KG1 (cell line): ENCODE measurements at places on chromosomes 5 and 9.

- no peak for DNase-seq
Measured at GRCh38 chr5:141413540-141414069, 818 bp downstream of the PCDHGA10 start.

DNA sequence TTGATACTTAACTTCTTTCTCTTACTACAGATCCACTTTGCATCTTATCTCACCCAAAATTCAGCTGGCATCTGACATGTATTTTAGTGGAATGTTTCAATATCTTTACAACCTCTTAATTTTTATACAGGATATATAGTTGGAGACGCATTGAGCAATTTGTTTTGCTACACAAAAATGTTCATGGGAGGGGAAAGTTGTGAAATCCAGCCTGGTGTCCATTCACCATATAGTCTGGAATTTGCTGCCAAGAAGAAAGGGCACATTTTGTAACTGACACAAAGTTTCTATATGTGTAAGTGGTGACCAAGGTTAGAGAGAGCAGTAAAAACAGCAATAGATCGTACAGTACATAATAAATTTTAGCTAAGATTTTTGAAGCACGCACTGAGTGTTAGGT lies 14.0 kb upstream of the CHD1 start:
- no peak for DNase-seq

DNA sequence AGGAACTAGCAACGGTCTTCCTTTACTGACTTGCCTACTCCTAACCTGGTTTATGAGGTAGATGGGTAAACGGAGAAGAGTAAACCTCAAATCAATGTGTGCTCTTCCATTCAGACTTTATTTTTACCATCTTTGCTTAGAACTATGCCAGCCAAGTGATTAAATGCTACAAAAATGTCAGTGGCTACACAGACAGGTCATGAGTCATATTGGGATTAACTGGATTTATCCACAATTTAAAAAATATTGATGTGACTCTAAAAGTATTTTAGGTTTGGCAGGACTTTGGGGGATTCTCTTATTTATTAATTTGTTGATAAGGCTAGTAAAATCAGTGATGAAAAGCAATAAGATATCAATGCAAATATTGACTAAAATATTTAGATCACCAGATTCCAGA lies 275.0 kb downstream of the PLK2 start:
- DNase-seq: no peak

- no peak for DNase-seq
Measured at GRCh38 chr5:14569948-14570691, 11.5 kb upstream of the OTULINL start.

- DNase-seq: no peak
Measured at GRCh38 chr5:157513182-157513581, 53.2 kb downstream of the NIPAL4 start.

GRCh38 chr5:15116996-15117395 lies 245.4 kb upstream of the ANKH start:
- DNase-seq: no peak

- no peak for DNase-seq
Measured at GRCh38 chr5:153630546-153630945, 140.1 kb downstream of the GRIA1 start.

DNA sequence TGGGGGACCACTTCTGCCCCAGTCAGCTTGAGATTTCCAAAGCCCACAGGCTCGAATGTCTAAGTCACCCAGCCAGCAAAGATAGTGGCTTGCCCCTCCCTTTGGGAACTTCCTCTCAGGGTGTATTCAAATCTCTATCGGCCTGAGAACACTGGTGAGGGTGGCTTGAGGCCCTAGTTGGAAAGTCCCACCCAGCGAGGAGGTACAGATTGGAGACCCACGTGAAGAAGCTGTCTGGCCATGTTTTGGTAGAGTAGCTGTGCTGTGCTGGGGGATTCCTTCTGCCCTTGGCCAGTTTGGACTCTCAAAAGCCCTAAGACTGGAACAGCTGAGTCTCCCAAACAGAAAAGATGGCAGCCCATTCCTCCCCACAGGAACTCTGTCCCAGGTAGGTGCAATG lies 172.7 kb upstream of the RIOK2 start:
- no peak for DNase-seq

- no peak for DNase-seq
Measured at GRCh38 chr5:135332519-135333150, 66.4 kb downstream of the MACROH2A1 start.

DNA sequence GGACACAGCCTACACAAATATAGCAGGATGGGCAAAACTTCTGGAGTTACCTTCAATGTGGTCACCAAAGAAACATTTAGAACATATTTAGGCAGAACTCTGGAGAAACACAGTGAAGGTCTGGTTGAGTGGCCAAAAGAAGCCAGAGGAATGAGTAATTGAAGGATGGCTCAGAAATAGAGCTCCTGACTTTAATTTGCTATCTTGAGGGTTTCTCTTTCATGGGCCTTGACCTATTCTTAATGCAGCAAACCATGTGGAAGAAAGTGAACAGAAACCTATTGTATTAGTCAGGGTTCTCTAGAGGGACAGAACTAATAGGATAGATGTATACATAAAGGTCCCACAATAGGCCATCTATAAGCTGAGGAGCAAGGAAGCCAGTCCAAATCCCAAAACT lies 650.5 kb downstream of the ACTL7B start:
- DNase-seq: no peak

- DNase-seq: no peak
Measured at GRCh38 chr5:72817076-72817481, 618 bp downstream of the TNPO1 start.

- DNase-seq: no peak
Measured at GRCh38 chr9:120571443-120572257, 8.3 kb downstream of the CDK5RAP2 start.

GRCh38 chr9:107127608-107128007 lies 155.5 kb upstream of the RAD23B start:
- DNase-seq: no peak

DNA sequence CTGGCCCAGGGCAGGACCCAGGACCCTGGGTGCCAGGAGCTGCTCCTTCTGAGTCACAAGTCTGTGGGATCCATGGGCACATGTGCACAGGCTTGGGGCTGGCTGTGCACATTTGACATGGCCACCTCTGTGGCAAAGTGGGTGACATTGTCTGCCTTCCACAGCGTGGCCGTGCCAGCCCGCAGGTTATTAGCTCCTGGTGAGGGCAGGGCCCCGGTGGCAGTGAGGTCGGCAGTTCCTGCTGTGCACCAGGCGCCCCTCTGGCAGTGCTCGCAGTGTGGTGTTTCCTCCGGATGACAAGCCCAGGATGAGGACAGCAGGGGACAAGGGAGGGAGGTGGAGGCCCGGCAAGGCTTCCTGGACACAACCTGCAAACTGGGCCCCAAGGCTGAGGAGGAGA lies 60.5 kb downstream of the OLFM1 start:
- no peak for DNase-seq

- no peak for DNase-seq
Measured at GRCh38 chr5:3305432-3305831, 290.2 kb upstream of the IRX1 start.

DNA sequence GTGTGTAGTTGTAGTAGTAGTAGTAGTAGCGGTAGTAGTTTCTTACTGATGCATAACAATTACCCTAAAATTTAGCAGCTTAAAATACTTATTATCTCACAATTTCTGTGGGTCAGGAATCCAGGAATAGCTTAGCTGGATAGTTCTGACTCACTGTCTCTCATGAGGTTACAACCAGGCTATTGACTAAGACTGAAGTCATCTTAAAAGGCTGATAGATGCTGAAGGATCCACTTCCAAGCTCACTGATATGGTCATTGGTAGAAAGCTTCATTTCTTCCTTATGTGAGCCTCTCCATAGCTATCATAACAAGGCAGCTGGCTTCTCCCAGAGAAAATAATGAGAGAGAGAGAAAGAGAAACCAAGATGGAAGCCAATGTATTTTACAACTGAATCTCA lies 147.5 kb upstream of the FBXL17 start:
- DNase-seq: no peak

DNA sequence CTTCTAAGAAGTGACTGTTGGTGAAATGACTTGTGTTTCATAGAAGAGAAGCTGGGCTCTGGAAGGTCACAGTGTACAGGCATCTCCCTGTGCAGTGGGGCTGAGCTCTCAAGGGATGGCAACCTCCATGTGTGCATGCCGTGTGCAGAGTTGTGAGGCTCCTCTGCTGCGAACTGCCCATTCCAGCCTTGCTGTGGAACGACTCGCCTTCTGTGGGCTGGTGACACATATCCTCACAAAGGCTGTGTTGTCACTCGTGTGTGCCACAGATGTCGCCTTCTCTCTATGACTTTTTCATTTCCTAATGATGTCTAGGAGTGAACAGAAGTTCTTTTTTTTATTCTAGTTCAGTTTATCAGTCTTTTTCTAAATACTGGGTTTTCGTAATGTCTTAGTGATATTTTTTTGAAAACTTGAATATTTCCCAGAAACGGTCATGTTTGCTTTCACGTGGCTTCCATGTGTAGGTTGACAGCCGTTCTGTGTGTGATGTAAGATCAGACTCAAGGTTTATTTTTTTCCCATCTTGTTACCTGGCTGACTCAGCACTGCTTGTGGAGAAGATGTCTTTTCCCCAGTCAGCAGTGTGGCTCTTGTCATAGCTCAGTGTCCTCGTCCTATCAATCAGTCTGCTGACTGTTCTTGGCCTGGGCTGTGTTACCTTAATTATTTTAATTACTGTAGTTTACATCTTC lies 57.3 kb upstream of the CACNA1B start:
- DNase-seq: no peak

DNA sequence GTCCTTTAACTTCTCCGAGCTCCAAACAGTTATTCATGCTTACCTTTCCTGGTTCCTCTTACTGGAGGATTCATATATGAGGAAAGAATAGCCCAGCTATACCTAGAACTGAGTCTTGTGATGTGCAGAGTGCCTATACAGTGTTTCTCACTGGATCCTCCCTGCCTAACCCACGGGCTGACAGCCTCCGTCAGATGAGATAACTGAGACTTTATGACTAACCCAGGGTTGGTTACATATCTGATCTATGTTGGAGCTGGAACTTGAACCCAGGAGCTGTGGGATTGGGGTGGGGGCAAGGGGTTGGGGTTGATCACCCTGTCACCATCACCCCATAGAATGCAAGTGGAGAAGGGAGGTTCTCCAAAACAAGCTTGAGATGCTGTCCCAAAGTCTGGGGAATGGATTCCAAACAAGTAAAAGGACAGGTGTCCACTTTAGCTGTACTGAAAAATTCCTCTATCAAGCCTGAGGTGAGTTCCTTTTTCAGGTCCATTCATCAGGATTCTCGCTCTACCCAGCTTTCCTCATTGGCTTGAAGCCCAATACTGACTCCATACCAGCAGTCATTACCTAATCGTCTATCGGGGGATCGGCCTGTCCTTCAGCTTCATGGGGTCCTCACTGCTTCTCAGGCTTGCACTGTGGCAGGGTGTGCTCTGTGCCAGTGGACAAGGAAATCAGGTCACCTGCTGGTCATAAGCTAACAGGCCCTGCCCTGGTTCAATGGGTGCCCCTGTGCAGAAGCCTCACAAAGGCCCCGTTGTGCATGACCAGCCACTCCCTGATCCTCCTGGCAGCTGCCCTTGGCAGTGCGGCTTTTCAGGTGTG lies 100.6 kb downstream of the ARHGAP26 start:
- DNase-seq: no peak

DNA sequence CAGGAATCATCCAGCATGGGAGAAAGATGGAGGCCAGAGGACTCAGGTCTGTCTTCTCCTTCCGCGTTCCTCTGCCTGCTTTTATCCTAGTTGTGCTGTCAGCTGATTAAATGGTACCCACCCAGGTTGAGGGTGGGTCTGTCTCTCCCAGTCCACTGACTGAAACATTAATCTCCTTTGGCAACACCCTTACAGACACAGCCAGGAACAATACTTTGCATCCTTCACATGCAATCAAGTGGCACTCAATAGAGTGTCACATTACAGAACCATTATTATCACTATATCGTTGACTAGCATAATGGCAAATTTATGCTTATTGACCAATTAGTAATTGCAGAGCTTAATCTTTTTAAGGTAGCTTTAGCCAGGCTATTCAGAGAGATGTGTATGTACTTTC lies 64.8 kb downstream of the UNC13B start:
- no peak for DNase-seq

GRCh38 chr5:16791036-16791705 lies 144.9 kb downstream of the MYO10 start:
- peak; percentile 26 for DNase-seq

DNA sequence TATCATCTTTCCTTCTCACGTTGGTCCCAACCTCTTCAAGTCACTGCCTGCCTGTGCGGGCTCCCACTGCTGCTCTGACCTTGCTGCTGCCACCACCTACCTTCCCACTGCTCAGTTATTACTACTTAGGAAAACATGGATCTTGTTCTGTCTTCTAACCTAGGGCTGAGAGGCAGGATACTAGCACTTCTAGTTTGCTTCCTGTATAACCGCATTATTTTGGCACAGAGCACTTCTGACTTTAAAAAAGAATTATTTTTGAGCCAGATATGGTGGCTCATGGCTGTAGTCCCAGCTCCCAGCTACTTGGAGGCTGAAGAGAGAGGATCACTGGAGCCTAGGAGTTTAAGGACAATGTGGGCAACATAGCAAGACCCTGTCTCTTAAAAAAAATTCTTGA lies 135.4 kb upstream of the GNA14 start:
- DNase-seq: no peak

- no peak for DNase-seq
Measured at GRCh38 chr5:56456002-56456401, 222.9 kb upstream of the ANKRD55 start.

- DNase-seq: no peak
Measured at GRCh38 chr5:119276978-119277377, 78.8 kb upstream of the TNFAIP8 start.

- no peak for DNase-seq
Measured at GRCh38 chr5:29037716-29038115, 1999.3 kb upstream of the CDH9 start.

GRCh38 chr5:88393716-88394535 lies 125.3 kb upstream of the TMEM161B start:
- no peak for DNase-seq
